Smooth muscle cell of the pulmonary artery (primary cell): ENCODE measurements at places on chromosomes 6 and 20. TPM values are rescaled to one million over a fixed set of nuclear protein-coding genes. Genes with fewer than 3 reads are reported as not detected.

SCUBE3 gene
- 11.8 and 153 TPM in 2 replicates for total RNA-seq

FNDC1 gene
- total RNA-seq: 0.46 and 1.1 TPM in 2 replicates

SMOC2 gene
- 0.13 TPM in 1 of 2 replicates, not detected in the other for total RNA-seq

TREM2 gene
- not detected in 2 replicates for total RNA-seq

CYP21A2 gene
- 0.20 and 0.26 TPM in 2 replicates for total RNA-seq

ADGRF5 gene
- total RNA-seq: 5.5 and 39.0 TPM in 2 replicates

UBE2V1 gene
- total RNA-seq: 43.2 and 46.7 TPM in 2 replicates

VGLL2 gene
- not detected in 2 replicates for total RNA-seq

VAPB gene
- 25.1 and 25.5 TPM in 2 replicates for total RNA-seq

C6orf52 gene
- 0.46 TPM in 1 of 2 replicates, not detected in the other for total RNA-seq

NRSN1 gene
- total RNA-seq: not detected in 2 replicates

RBPJL gene
- not detected in 2 replicates for total RNA-seq

NEDD9 gene
- total RNA-seq: 8.7 and 20.9 TPM in 2 replicates

COL21A1 gene
- 1.6 and 23.1 TPM in 2 replicates for total RNA-seq

EDN1 gene
- 23.8 and 24.9 TPM in 2 replicates for total RNA-seq

OLIG3 gene
- total RNA-seq: not detected in 2 replicates

AVP gene
- not detected in 2 replicates for total RNA-seq

SAPCD1 gene
- 0.78 and 0.79 TPM in 2 replicates for total RNA-seq

MTHFD1L gene
- 75.5 and 81.9 TPM in 2 replicates for total RNA-seq

NUDT3 gene
- 15.7 and 19.9 TPM in 2 replicates for total RNA-seq

ZNF391 gene
- 1.2 and 1.6 TPM in 2 replicates for total RNA-seq

SLA2 gene
- 0.03 TPM in 1 of 2 replicates, not detected in the other for total RNA-seq
